ENCODE measurements at places on chromosomes 1 and 21. TPM values are rescaled to one million over a fixed set of nuclear protein-coding genes. Genes with fewer than 3 reads are reported as not detected.

The LCE2A gene
- not detected for total RNA-seq

The LRRC53 gene
- total RNA-seq, result not detected

The NBPF19 gene
- 9.5 TPM for total RNA-seq

The HENMT1 gene
- 0.58 TPM for total RNA-seq

The NOS1AP gene
- total RNA-seq, result not detected

The IL10RB gene
- total RNA-seq, result 77.5 TPM

The STK40 gene
- total RNA-seq, result 29.2 TPM

The GJB3 gene
- not detected for total RNA-seq

- H3K36me3 ChIP-seq, result no peaks in the 10 kb centered on the region
- H3K4me3 ChIP-seq, result no peak overlapping the region
- no peak for DNase-seq
- no peak overlapping the region for H3K27ac ChIP-seq
- H3K4me1 ChIP-seq, result no peaks in the 10 kb centered on the region
These were observed 237.6 kb downstream of the SDCCAG8 start for GRCh38 chr1:243493156-243494129.

DNA sequence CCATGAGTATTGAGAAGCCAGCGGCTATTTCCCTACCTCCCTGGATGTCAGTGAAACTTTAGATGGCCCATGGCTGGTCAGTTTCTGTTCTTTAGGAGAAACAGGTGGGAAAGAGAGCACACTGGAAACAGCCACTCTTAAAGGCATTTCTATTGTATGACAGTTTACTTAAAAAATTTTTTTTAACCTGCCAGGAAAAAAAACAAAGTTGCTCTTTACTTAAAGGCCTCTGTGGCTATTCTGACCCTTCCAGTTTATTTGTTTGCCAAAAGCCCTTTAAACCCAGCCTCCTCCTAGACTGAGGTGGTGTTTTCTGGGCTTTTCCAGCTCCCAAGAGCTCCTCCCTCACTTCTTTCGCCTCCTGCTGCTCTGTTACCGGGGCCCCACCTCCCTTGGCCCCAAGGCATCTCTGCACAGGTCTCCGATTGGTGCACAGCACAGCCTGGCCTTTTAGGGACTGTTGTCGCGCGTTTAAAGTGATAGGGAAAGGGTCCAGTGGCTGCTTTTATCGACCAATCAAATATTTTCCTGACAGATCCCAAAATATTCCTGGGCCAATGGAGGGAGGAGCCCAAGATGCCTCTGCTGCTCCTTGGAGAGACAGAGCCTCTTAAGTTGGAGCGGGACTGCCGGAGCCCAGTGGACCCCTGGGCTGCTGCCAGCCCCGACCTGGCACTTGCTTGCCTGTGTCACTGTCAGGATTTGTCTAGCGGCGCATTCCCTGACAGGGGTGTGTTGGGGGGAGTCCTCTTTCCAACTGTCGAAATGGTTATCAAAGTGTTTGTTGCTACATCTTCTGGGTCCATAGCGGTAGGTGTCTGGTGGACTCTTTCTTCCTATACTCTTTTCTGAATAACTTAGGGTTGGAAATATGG is at the start of gene SH3BGR:
Gene SH3BGR (plus strand): TSS at position 639 of the 875 bp plus-strand sequence. CDS start 127 bp downstream, at position 766.
- peaks cover 18% of the 10 kb centered on the region for H3K4me1 ChIP-seq
- no peaks in the 10 kb centered on the region for H3K36me3 ChIP-seq
- no peak for DNase-seq
- H3K4me3 ChIP-seq, result peak within 1 kb of the TSS; percentile 13
- peak within 1 kb of the TSS; percentile 59 for H3K27ac ChIP-seq

DNA sequence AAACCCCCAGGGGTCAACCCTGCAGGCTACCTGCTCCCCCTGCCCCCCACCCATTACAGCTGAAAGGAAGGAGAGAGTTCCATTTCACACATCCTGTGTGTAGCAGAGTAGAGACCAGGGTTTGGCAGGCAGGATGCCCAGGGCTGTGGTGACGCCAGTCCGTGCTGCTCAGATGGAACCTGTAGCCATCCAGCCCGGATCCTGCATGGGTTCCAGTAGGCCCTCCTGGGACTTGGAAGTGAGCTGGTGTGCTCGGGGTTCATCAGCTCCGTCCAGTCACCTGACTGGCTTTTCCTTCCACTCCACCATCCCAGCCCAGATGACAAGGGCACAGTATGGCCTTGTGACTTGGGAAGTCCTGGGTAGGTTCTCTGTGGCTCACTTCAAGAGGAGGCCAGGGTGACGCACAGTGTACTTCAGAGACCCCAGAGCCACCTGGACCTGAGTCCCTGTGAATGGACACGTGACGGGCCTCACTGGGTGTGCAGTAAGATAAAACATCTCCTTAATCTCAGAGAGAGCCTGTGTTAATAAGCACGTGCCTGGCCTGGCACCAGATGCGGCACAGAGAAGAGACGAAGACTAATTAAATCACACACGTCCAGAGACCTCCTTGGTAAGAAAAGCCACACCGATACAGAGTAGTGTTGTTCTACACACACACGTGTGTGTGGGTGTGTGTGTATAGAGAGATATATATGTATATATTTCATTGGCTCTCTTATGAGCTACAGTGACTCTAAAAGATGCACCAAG is 16.0 kb downstream of the ITPKB start:
- no peaks in the 10 kb centered on the region for H3K27me3 ChIP-seq
- no peaks in the 10 kb centered on the region for H3K36me3 ChIP-seq
- no peak overlapping the region for H3K27ac ChIP-seq
- H3K4me1 ChIP-seq, result peaks cover 16% of the 10 kb centered on the region

DNA sequence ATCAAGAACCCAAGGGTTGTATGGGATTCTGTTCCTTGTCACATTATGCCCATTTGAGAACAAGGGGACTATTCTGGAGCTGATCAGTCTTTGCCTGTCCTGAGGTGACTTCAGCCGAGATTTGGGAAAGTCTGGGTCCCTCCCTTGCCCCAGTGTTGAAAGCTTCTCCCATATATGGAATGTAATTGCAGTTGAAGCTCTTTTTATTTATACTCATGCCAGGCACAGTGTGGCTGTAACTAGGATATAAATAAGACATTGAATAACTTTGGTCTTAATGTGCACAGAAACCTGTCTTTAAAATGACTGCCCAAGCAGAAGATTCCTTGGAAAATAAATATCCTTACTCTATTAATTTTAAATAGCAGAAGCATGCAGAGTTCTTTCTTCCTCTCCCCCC is 15.2 kb downstream of the AKNAD1 start:
- no peak for DNase-seq
- no peaks in the 10 kb centered on the region for H3K36me3 ChIP-seq
- H3K4me1 ChIP-seq, result no peaks in the 10 kb centered on the region
- no peak overlapping the region for H3K4me3 ChIP-seq

GRCh38 chr1:32798679-32799416 is 18.3 kb downstream of the YARS1 start:
- no peaks in the 10 kb centered on the region for H3K27me3 ChIP-seq
- H3K36me3 ChIP-seq, result peaks cover 70% of the 10 kb centered on the region
- DNase-seq, result peak; percentile 24
- peaks cover 59% of the 10 kb centered on the region for H3K4me1 ChIP-seq
- H3K27ac ChIP-seq, result peak overlapping the region; percentile 60
- no peak overlapping the region for H3K4me3 ChIP-seq

DNA sequence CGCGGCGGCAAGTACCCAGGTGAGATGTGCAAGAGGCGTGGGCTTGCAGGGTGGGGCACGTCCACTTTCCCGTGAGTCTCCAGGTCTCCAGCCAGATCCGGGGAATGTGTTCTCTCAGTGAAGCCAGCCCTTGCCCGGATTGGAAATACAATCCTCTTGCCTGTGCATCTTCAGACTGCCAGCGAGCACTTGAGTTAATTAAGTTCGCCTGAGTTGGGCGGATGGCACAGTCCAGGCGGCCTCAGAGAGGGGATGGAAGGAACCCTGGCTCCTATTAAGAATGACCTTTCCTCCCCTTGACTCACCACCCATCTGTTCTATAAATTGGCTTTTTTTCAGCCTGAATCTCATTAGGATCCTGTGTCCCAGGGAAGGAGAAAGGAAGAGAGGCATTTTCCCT is 33.3 kb upstream of the CNTN2 start:
- DNase-seq, result no peak
- peaks cover 52% of the 10 kb centered on the region for H3K27me3 ChIP-seq
- H3K4me1 ChIP-seq, result no peaks in the 10 kb centered on the region
- no peak overlapping the region for H3K4me3 ChIP-seq
- H3K36me3 ChIP-seq, result no peaks in the 10 kb centered on the region

DNA sequence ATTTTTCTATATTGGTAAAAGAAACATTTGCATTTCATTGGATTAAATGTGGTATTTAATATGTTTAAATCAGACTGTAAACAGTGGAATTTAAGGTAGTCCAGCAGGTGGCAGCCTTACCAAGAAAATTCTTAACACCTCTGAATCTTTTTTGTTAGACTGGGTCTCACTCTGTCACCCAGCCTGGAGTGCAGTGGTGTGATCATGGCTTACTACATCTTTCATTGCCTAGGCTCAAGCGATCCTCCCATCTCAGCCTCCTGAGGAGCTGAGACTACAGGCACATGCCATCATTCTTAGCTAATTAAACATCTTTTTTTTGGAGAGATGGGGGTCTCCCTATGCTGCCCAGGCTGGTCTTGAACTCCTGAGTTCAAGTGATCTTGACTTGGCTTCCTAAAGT is 98.8 kb downstream of the RABGAP1L start:
- H3K4me1 ChIP-seq, result no peaks in the 10 kb centered on the region
- no peak overlapping the region for H3K27ac ChIP-seq
- DNase-seq, result no peak
- H3K27me3 ChIP-seq, result no peaks in the 10 kb centered on the region
- no peak overlapping the region for H3K4me3 ChIP-seq

DNA sequence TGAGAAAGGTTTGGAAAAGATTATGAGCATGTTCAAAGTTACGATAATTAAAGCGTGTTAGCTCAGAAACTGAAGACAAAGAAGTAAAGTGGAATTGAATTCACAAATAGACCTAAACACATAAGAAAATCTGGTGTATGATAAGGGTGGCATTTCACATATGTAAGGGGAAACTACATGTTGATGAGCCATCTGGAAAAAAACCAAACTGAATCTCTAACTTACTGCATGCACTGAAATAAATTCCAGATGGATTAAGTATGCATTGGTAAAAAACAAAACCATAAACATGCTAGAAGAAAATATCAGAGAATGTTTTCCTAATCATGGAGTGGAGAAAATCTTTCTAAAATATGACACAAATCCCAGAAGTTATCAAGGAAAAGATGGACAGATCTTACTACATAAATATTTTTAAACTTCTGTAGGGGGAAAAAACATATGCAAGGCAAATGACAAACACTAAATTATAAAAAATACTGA is 34.0 kb upstream of the CTPS1 start:
- H3K36me3 ChIP-seq, result no peaks in the 10 kb centered on the region
- peak overlapping the region; percentile 67 for H3K27ac ChIP-seq
- DNase-seq, result no peak
- H3K4me3 ChIP-seq, result no peak overlapping the region

- H3K27me3 ChIP-seq, result no peaks in the 10 kb centered on the region
- no peak overlapping the region for H3K27ac ChIP-seq
- no peak overlapping the region for H3K4me3 ChIP-seq
- DNase-seq, result no peak
These were observed 4.2 kb downstream of the HLCS start for GRCh38 chr21:36962098-36962780.

GRCh38 chr1:19605967-19606366 is 38.1 kb upstream of the NBL1 start:
- no peak overlapping the region for H3K4me3 ChIP-seq
- no peak for DNase-seq
- no peak overlapping the region for H3K27ac ChIP-seq
- H3K36me3 ChIP-seq, result peaks cover 16% of the 10 kb centered on the region
- H3K27me3 ChIP-seq, result no peaks in the 10 kb centered on the region

GRCh38 chr1:48644190-48644900 is 132.3 kb downstream of the BEND5 start:
- no peaks in the 10 kb centered on the region for H3K36me3 ChIP-seq
- no peaks in the 10 kb centered on the region for H3K4me1 ChIP-seq
- H3K27ac ChIP-seq, result no peak overlapping the region
- no peak overlapping the region for H3K4me3 ChIP-seq
- H3K27me3 ChIP-seq, result no peaks in the 10 kb centered on the region

GRCh38 chr1:57254022-57254421 is 169.8 kb downstream of the DAB1 start:
- DNase-seq, result no peak
- H3K27me3 ChIP-seq, result no peaks in the 10 kb centered on the region
- H3K27ac ChIP-seq, result no peak overlapping the region
- H3K4me3 ChIP-seq, result no peak overlapping the region
- no peaks in the 10 kb centered on the region for H3K36me3 ChIP-seq

GRCh38 chr1:156367383-156368156 is 1.4 kb upstream of the RHBG start:
- no peak for DNase-seq
- H3K27ac ChIP-seq, result no peak overlapping the region
- peaks cover 6% of the 10 kb centered on the region for H3K4me1 ChIP-seq
- H3K27me3 ChIP-seq, result peaks cover 39% of the 10 kb centered on the region
- H3K4me3 ChIP-seq, result no peak overlapping the region
- H3K36me3 ChIP-seq, result no peaks in the 10 kb centered on the region

GRCh38 chr1:156949127-156949526 is 28.7 kb downstream of the LRRC71 start:
- no peaks in the 10 kb centered on the region for H3K4me1 ChIP-seq
- H3K27ac ChIP-seq, result no peak overlapping the region
- no peaks in the 10 kb centered on the region for H3K27me3 ChIP-seq
- no peak for DNase-seq
- peaks cover 83% of the 10 kb centered on the region for H3K36me3 ChIP-seq

DNA sequence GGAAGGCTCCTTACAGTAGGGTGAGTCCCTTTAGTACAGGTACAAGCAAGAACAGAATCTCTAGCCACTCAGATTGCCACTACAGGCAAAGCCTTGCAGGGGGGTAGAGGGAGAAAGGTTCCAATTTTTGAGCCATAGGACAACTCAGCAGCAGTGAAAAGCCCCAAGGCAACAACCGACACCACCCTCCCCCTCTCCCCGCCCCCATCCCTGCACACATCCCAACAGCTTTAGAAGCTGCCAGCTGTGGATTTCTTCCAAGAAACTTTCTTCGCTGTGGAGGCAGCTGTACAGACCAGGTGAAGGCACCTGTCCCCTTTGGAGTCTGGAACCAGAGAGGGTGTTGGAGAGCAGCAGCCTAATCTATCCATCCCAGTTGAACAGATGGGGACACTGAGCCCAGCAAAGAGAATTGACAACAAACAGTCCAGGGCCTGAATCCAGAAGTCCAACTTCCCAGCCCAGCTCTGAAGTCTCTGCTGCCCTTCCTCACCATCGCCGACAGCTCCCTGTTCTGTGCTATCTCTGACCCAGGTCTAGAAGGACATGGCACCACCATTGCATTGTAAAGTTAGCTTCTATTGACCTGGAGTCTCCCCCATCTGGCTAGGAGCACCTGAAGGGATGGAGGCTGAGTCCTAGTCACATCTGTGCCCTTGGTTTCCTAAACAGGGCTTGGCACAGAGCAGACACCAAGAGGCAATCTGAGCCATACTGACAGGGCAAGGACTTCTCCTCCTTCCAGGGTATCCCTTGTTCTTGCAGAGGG is 2.2 kb downstream of the TENT5B start:
- H3K4me3 ChIP-seq, result no peak overlapping the region
- DNase-seq, result no peak
- peaks cover 11% of the 10 kb centered on the region for H3K36me3 ChIP-seq

Data from SJSA1 (cell line).